ENCODE measurements at places on chromosomes 2 and 18. TPM values are rescaled to one million over a fixed set of nuclear protein-coding genes. Genes with fewer than 3 reads are reported as not detected.

The FAM210A gene
- total RNA-seq = 14.6 TPM

The TUBA3D gene
- not detected for total RNA-seq

The POU3F3 gene
- not detected for total RNA-seq

GRCh38 chr2:28108143-28108542 lies 217.6 kb downstream of the BABAM2 start:
- DNase-seq = no peak

DNA sequence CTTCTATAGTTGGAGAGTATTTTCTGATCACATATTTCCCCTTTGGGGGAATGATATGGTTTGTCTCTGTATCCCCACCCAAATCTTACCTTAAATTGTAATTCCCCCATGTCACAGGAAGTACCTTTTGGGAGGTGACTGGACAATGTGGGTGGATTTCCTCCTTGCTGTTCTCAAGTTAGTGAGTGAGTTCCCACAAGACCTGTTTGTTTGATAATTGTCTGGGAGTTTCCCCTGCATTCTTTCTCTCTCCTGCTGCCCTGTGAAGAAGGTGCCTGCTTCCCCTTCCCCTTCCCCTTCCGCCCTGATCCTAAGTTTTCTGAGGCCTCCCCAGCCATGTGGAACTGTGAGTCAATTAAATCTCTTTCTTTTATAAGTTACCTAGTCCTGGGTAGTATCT lies 222.7 kb upstream of the SLC39A10 start:
- DNase-seq = no peak

GRCh38 chr2:142965443-142965842 lies 88.0 kb downstream of the KYNU start:
- peak; percentile 53 for DNase-seq

- DNase-seq = no peak
Observed at GRCh38 chr2:241161646-241162281, 11.5 kb downstream of the PPP1R7 start.

GRCh38 chr2:6845312-6845711 lies 20.4 kb downstream of the CMPK2 start:
- no peak for DNase-seq

- no peak for DNase-seq
Observed at GRCh38 chr2:170739048-170739447, 23.9 kb downstream of the SP5 start.

DNA sequence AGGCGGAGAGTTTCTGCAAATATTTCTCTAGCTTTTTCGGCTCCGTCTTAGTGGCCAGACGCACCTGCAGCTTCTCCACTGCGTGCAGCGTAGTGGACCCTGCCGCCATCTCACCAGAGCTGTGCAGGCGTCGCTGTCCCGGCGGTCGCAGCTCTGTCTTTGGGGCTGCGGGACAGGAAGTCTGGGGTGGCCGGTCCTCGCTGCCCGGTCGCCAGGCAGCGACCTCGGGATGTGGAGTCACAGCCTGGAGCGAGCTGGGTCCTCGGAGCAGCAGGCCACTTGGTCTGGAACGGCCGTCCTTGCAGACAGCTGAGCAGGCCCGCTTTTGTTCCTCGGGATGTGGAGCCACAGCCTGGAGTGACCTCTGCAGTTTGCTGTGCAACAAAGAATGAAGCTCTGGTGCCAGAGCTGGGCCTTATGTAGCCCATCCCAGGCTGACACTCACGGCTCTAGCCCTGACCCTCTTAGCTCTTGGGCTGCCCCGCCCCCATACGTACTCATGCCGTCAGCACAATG lies at the start of gene ELOA2:
TSS of gene ELOA2 (minus strand) at position 466 of the 516 bp plus-strand sequence. CDS start at position 109, 357 bp downstream.
- no peak for DNase-seq

GRCh38 chr2:12579018-12579417 lies 137.7 kb upstream of the TRIB2 start:
- no peak for DNase-seq

- no peak for DNase-seq
Observed at GRCh38 chr18:28040211-28040610, 136.7 kb downstream of the CDH2 start.

GRCh38 chr2:105969552-105969951 lies 224.5 kb downstream of the UXS1 start:
- no peak for DNase-seq

DNA sequence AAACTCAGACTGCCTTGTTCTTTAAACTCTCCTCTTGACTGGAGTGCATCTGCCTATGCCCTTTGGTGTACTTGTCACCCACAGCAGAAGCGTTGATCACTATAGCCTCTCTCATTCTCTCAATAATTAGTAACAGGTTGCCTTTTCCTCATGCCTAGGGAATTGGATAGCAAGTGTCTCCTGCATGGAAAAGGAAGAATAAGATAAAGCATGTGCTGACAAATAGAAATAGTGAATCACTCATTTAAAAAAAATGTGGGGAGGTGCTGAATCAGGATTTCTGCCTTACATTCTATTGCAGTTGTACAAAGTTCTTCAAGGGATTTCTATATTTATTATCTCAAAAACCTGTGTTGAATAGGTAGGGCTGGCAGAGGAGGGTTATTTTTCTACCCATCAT lies 323.0 kb downstream of the TXNL1 start:
- DNase-seq = peak; percentile 16

GRCh38 chr2:195672674-195673073 lies 15.6 kb downstream of the SLC39A10 start:
- DNase-seq = no peak

DNA sequence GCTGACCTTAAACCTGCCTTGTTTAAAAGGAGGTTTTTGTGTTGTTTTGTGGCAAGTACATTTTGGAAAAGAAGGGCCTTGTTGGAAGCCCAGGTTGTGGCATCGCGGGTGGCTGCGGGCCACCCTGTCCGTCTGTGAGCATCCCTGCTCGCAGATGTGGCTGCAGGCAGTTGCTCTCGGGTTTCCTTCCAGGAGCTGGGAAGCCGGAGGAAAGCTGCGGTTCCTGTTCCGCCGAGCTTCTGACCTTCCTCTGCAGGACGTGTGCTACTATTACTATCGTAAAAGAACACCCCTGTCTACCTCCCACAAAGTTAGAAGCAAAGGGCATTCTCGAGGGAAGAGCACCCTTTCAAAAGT lies 766 bp downstream of the MFF start:
- DNase-seq = peak; percentile 52

GRCh38 chr18:3008541-3008940 lies 4.4 kb downstream of the LPIN2 start:
- DNase-seq = peak; percentile 78
